ENCODE measurements at places on chromosomes 2 and 18. TPM values are rescaled to one million over a fixed set of nuclear protein-coding genes. Genes with fewer than 3 reads are reported as not detected.

- peak; percentile 43 for DNase-seq
These were observed 26.9 kb upstream of the KCTD1 start for GRCh38 chr18:26574958-26575864.

DNA sequence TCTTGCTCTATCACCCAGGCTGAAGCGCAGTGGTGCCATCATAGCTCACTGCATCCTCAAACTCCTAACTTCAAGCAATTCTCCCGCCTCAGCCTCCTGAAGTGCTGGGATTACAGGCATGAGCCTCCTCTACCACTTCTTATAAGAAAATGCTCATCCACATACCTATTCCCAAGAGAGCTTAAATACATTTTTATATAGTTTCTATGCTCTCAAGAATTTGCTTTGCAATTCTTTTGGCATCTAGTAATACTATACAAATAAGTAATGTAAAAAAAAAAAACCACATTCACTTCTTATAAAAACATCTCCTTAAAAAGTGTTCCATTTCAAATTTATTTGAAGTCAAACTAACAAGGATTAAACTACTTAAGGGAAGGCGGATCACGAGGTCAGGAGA, 197.3 kb downstream of the DNAH7 start:
- DNase-seq: no peak

GRCh38 chr2:210072922-210073509, 70.6 kb downstream of the RPE start:
- peak; percentile 48 for DNase-seq

DNA sequence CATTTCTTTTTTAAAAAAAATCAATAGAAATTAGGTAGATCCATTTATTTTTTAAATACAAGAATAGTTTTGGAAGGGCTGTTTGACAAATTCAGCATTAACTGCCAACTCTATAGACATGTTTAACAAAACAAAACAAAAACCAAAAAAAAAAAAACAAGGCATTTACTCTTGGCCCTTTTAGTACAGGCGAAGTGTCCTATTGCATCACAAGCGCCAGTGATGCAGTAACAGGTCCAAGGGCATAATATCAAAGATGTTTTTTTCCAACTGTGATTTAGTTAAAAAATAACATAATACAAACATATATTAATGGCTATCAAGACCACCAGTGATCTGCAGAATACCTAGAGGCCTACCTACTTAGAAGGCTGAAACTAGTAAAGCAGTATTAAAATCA, 55.3 kb downstream of the XDH start:
- DNase-seq: no peak

DNA sequence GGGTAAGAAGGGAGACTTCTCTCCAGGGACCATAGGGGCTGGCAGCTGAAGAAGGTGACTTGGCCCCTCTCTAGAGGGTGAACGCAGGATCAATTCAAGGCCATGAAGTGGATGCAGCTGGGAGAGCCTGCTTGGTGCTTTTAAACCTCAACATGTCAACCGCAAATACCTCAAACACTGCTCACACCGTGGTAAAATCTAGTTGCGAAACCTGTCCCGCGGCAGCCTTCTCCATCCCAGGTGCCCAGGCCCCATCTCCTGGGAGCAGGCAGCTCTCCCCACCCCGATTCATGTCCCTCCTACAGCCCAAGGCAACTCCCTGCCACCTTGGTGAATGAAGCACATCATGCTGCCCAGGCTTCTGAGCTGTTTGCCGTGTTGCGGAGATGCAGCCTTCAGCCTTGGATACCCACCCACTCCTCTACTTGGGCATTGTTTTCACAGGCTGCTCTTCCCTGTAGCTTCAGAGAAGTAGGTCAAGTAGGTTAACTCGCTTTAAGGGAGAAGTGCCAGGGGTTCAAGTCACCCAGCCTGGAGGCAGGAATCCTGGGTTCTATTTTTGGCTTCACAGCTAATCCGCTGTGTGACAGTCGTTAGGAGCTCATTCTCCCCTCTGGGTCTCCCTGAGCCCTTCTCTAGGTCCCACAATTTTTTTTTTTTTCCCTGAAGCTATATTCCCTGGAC, 6.2 kb upstream of the EFR3B start:
- DNase-seq: no peak

DNA sequence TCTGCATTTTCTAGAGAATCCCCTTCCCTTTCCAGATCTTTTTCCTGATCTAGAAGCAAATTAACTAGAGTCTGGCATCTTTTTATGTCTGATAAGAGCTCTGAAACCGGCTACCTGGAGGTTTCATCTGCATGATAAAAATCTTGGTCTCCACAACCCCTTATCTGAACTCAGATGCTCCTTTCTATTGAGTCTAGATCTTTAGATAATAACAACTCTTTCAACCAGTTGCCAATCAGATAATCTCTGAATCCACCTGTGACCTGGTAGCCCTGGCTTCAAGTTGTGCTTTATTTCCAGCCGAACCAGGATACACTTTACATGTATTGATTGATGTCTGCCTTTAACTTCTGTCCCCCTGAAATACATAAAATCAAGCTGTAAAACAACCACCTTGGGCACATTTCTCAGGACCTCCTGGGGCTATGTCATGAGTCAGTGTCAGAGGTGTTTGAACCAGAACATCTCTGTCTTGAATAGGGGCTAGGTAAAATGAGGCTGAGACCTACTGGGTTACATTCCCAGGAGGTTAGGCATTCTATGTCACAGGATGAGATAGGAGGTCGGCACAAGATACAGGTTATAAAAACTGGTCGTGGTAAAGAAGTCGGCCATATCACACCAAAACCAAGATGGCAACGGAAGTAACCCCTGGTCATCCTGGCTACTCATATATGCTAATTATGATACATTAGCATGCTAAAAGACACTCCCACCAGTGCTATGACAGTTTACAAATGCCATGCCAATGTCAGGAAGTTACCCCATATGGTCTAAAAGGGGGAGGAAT, 20.8 kb downstream of the RALBP1 start:
- no peak for DNase-seq

CACNB4 gene
- 4.3 TPM for polyA plus RNA-seq

FEV gene
- not detected for polyA plus RNA-seq

DNA sequence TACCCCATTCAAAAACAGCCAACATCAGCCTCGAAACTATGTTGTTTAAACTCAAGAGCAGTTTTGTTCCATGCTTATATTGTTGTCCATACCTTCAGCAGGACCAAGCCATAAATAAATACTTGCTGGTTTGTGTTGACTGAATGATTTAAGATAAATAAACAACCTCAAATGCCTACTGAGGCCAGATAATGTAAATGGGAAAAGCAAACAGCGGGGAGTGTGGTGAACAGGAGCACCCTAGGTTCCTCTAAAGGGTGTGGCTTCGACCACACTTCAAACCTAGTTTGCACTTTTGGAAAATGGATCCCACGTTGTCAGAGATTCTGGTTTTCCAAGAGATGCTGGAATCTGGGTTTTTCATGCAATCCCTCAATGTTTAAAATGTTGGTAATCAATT, 1.7 kb upstream of the PMAIP1 start:
- DNase-seq: no peak

- no peak for DNase-seq
These were observed 316.2 kb downstream of the EPHA4 start for GRCh38 chr2:221255862-221256261.

GRCh38 chr2:61469424-61470121, 1.3 kb downstream of the USP34 start:
- DNase-seq: peak; percentile 18

TSPYL6 gene
- 0.08 TPM for polyA plus RNA-seq

- DNase-seq: no peak
These were observed 246.9 kb upstream of the SLC39A10 start for GRCh38 chr2:195410074-195410671.

GRCh38 chr2:136492901-136493300, 272.4 kb upstream of the THSD7B start:
- no peak for DNase-seq

NXPH2 gene
- 11.5 TPM for polyA plus RNA-seq

DNA sequence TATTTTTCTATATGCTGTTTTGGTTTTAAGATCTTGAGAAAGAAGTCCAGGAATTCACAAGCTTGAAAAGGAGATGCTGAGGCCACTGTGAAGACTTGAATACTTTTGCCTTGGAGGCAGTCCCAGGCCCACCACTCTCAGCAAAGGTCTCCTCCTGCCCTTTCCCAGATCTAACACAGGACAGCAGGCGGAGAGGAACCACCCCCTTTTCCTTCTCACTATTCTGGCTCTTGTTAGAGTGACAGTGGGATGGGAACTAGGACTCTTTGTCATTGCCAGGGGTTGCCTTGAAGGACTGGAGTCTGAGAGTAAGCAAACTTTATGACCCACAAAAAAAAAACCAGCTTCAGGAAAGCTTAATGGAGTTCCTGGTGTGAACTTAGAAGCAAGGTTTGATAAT, 54.7 kb downstream of the E2F6 start:
- DNase-seq: no peak

DNA sequence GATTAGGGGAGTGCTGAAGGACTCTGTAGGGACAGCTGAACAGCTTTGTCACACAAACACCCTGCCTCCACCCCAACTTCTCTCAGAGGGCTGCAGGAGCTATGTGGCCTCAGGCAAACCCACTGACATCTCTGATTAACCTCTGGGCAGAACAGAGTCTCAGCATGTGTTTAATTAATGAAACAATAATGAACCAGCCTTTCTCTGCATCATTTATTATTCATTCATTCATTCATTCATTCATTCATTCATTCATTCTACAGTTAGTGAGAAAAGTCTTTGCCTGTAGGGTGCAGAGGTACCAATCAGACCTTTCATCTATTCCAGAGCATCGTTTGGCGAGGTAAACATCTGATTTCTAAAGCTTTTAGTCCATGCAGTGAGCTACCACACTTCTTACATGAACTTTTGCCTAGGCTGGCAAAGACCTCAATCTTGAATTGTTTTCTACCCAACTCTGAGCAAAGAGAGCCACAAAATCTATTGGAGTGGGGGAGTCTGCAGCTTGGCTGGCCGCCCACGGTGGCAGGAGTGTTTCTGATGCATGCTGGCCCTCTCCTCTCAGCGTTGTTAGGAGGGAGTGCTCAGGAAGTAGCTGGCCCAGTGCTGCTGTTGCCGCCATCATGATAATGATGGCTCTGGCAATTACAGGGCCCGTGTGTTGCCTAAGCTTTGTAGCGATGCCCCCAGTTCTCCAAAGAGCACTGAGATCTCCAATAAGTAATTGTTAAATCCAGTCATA, 198.9 kb downstream of the SMAD7 start:
- no peak for DNase-seq

ZNF2 gene
- polyA plus RNA-seq: 4.1 TPM

- DNase-seq: no peak
These were observed 141.6 kb downstream of the ICOS start for GRCh38 chr2:204078003-204078698.

STEAP3 gene
- polyA plus RNA-seq: 8.1 TPM

DNA sequence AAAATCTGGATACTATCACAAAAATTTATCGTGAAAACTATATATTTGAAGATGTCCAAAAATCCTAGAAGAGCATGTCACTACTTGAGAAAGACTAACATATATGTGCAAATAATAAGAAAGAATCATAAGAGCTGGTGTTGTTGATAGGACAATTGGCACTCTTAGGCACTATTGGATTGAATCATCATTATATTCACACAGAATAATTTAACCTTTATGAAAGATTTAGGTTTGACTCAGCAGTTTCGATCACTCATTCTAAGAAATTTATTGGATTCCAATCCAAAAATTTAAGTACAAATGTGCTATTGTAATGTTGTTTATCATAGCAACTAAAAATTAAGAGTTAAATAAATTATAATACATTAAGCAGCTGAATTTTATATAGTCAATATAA, 503.6 kb downstream of the SPAG16 start:
- DNase-seq: no peak

- peak; percentile 49 for DNase-seq
These were observed 136.0 kb downstream of the INSIG2 start for GRCh38 chr2:118223992-118224894.

RBBP8 gene
- polyA plus RNA-seq: 11.0 TPM

- no peak for DNase-seq
These were observed 46.4 kb downstream of the ZNF804A start for GRCh38 chr2:184644685-184645084.

GRCh38 chr2:217825469-217826235, 177.1 kb downstream of the TNS1 start:
- DNase-seq: no peak

- DNase-seq: no peak
These were observed 252.1 kb downstream of the RBM43 start for GRCh38 chr2:151009437-151010175.

DNA sequence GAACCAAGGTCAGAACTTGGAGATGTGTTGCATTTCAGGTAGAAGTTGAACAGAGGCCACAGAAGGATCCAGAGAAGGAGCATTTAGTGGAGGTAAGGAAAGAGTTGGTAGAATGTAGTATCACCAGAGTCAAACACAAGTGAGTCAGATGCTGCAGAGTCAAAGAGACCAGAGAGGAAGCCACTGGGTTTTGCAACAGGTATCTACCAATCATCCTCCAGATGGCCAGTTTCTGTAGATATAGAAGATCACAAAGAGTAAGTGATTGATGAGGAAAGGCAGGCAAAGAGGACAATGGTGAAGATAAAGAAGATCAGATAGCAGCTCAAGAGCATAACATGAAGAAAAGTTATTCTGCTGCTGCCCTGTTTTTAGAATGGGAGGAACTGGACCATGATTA, 75.9 kb downstream of the GTF3C3 start:
- no peak for DNase-seq

DNA sequence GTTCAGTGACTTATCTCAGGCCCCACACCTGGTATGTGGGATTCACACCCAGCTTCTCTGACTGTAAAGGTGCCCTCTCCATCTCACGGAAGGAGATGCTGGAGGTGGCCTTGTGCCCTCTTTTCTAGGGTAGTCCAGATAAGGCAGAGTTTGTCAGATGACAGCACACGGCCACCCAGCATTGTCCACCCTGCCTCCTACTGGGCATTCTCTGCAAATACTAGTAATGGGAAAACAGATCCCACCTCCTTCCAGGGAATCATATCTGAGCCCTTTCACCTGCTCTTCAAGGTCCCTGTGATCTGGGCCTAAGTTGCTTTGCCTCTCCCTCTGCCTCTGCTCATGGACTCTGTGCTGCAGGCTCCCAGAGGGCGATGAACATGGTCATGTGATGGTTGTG, 214.7 kb downstream of the CLIP4 start:
- no peak for DNase-seq

DUSP19 gene
- 1.9 TPM for polyA plus RNA-seq

BOK gene
- polyA plus RNA-seq: 57.9 TPM

DNA sequence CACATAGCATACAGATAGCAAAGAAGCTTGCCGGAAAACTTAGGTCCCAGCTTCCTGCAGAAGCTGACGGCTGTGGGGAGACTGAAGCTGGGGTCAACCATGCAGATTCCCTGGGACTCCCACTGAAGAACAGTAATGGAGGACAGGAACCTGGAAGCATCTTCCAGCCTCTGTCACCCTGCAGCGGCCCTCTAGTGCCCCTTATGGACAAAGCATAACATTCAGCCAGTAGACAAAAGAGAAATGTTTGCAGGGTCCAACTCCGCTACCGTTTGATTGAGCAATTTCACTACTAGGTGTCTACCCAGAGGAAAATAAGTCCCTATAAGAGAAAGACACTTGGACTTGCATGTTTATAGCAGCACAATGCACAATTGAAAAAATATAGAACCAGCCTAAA, 460.6 kb downstream of the CNTNAP5 start:
- no peak for DNase-seq

Data from muscle of leg (tissue), 16 donors.